Occipital lobe (tissue), 3 donors: ENCODE measurements at places on chromosomes 16 and 17.

DNA sequence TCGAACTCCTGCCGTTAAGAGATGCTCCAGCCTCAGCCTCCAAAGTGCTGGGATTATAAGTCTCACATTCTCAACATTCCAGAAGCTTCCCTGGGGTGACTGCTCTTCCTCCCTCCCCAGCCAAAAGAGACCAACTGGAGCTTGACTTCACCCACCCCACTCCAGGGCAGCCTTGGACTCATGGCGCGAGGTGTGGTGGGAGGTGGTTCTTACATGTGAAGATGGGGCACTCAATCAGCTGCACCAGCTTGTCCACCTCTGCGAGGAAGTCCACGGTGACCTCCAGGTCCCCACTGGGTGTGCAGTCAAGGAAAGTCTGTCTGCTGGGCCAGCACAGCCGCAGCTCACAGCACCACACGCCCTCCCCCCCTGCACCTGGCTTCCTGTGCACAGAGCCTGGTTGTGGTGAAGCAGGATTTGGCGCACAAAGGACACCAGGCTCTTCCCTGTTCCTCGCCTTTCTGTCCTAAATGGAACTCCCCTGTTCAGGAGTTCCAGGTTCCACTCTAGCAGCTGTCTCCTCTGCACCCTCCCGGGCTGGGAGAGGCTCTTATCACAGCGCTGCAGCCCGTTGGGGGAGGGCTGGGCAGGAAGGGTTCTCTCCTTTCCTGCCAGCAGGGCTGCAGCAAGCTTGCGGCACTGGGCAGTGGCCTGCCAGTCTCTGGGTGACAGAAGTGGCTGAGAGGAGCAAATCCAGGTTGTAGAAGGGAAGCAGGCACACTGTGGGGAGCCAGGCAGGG, 9.6 kb upstream of the MTSS2 start:
- DNase-seq: no peak

GRCh38 chr17:3921502-3922319, 5.4 kb upstream of the P2RX1 start:
- no peak for DNase-seq

DNA sequence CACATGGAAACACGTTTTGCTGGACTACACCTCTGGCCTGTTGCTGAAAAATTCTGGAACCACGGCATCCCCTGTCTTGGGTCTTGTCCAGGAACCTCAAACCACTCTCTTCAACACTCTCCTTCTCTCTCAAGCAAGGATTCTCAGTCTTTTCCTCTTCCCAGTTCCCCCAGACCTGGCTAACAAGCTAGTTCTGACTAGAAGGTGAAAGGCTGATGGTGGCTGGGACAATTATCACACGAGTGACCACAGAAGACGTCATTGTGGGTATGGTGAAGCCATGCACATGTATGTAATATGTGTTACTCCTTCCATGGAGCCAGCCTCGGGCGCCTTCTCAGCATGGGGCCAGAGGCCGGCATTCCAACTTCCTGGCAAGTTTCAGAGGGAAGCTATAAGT, 123.0 kb downstream of the CDYL2 start:
- DNase-seq: no peak

DNA sequence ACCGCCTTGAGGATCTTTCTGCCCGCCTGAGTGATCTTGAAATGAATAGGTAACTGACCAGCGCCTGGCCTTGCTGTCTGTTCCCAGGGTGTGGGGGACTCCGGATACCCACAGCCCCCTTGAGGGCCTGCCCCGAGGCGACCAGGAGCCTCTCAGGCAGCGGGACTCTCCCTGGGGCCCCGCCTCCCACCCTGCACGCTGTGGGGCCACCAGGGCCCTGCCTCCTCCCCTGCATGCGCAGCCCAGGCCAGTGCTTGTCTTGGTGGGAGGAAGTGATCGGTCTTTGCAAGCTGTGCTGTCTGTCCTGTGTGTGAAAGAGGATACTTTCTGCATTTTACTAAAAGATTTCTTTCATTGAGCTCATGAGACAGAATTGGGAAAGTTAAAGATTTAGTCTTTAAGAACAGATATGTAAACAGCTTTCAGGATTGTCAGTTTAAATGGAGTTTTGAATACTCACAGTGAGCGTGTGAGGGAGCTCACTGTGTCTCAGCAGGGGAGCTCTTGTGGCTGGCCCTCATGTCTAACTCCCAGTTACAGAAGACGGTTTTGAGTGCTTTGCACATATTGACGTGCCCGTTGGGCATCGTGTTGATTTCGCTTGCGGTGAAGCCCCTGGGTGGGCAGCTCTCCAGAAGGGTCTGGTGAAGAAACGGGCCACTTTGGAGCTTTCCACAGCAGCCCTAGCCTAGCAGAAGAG, 36.1 kb upstream of the CAPN15 start:
- DNase-seq: no peak

GRCh38 chr16:11611871-11612664, 25.3 kb upstream of the LITAF start:
- DNase-seq: no peak

DNA sequence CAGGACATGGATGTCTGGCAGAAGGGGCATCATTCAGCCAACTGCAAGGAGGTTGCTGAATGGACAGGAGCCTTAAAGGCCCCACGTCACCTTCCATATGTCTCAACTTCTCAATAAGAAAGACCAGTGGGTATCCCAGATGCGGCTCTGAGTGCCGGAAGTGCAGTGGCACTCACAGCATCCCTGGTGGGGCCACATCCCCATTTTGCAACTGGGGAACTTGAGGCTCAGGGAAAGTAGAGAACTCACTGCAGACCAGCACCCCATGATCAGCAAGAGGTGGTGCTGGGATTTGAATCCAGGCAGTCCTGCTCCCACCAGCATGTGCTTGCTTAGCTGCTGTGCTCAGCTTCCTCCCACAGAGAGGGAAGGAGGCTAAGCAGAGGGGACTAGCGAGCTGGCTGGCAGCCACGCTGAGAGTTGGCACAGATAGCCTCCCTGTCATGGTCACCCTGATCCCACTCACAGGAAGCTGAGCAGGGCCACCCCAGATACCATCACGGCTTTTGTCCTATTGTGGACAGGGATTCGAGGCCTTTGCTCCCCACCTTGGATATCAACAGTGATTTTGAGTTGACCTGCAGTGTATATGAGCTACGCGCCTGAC, 294.2 kb upstream of the FOXF1 start:
- no peak for DNase-seq

GRCh38 chr17:16507918-16508533, 16.0 kb upstream of the LRRC75A start:
- no peak for DNase-seq

GRCh38 chr17:61486135-61487120, 34.2 kb downstream of the TBX4 start:
- DNase-seq: no peak

- no peak for DNase-seq
Measured at GRCh38 chr17:82615084-82616020, 32.9 kb downstream of the WDR45B start.

GRCh38 chr17:44008205-44008909, 3.9 kb downstream of the NAGS start:
- no peak for DNase-seq

GRCh38 chr16:56842133-56842532, 22.9 kb upstream of the SLC12A3 start:
- DNase-seq: no peak

- no peak for DNase-seq
Measured at GRCh38 chr16:11260596-11260966, 4.6 kb upstream of the SOCS1 start.

GRCh38 chr16:24541233-24541933, 2.0 kb downstream of the RBBP6 start:
- DNase-seq: no peak

DNA sequence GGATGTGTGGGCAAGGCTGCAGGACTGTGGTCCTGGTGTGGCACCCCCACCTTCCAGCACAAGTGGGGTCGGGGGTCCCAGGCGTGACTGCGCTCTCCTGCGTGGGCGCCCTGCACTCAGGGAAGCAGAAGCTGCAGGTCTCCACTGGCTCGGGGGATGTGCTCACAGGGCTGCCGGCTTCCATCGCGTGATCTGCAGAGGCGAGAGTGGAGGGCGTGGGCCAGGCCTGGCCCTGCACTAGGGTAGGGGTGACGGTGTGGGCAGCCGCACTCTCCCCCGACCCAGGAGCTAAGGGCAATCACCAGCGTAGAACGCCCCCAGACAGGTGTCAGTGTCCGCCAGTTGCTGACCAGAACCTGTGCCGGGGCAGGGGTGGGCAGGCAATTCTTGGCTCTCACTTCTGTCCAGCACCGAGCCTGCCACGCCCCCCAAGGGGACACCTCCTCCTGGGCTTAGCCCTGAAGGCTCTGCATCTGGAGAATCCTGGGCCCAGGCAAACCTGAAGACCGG, 32.3 kb downstream of the TNFRSF13B start:
- no peak for DNase-seq
